ENCODE measurements at places on chromosomes 7 and 10.
A peak's percentile ranks its signal among the peaks of the same experiment; 100 is the strongest.

GRCh38 chr7:138690495-138690894, 10.7 kb downstream of the SVOPL start:
- no peak for DNase-seq

GRCh38 chr10:124650263-124650662, 93.9 kb downstream of the FAM53B start:
- no peak for DNase-seq

GRCh38 chr7:50664461-50664922, 99.3 kb upstream of the DDC start:
- peak; percentile 70 for DNase-seq

GRCh38 chr10:33862536-33863105, 528.2 kb upstream of the NRP1 start:
- no peak for DNase-seq

DNA sequence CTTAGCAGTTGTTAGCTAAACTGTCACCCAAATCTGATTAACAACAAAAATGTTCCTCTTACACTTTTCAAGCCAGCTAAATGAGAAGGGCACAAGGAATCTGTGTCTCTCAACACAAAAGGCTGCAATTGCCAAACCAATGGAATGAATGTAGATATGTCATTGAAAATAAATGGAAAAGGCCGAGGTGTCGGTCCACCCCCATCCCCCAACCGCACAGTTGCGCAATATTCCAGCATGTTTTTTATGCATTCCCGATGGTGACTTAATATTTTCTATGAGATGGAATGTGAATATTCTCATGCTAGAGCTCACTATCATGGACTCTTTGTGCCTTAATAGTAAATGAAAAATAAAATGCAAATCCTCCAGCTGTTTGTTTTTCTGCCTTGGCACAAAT, 181.6 kb upstream of the LRGUK start:
- DNase-seq, result no peak

DNA sequence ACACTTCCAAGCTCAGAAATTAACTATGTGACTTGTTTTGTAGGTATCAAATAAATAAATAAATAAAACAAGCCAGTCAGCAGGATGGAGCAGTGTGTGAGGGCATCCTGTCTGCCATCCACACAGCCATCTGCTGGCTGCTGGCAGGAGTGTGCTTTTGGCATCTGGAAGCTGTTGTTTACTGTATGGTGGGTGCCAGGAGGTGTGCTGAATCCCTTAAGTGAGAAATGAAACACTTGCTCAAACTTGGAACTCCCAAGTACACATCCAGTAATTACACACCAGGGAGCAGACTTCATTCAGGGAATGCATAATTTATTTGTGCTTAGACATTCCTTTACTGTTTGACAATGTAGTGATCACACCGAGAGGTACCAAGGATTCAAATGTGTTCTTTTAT, 16.9 kb upstream of the TAX1BP1 start:
- peak; percentile 59 for DNase-seq

DNA sequence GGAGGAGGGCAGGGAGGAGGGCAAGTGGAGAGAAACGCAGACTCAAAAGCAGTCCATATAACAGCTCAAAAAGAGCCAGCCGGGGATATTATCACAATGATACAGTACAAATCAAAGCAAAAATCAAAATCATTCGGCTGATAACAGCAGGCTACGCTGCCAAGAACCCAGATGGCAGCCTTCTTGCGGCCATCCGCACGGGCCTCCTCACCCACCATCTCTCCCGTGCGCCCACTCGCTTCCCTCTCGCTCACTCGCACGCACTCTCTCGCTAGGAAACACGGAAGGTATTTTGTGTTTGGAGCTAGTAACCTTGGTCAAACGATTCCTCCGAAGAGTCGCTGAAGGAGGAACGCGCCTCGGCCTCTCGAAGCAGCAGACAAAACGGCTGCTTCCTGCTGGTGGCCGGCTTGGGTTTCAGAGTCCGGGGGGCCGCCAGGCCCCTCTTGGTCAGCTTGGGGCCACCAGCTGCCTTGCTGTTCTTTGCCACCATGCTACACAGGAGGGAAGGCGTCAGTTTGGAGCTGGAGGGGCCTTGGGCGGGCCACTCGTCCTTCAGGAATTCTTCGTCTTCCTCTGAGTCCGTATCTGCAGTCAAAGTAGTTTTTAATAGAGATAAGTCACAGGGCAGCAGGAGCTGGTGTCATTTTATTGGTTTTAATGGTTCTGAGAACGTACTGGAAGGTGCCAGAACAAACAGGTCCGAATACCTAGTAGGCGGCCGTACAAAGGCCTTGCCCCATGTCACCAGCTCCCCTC, 68.9 kb downstream of the SLC29A4 start:
- DNase-seq, result no peak

DNA sequence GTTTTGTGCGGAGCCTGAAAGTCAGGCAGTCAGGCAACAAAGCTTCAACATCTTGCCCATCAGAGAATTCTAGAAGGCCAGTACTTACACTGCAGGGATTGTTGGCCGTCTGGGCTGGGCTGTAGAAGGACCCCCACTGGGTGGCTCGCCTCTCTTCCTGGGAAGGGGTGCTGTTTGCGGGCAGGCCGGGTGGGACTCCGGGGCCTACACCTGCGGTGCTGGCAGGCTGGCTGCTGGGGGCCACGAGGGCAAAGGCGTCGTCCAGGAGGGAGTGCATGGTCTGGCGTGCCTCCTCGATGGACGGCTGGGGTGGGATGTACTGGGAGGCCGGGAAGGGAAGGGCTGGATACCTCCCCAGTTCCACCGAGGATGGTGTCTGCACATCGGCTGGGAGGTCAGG, 63.1 kb upstream of the ATP6V0A4 start:
- DNase-seq, result no peak

GRCh38 chr10:58901092-58901646, 275.3 kb upstream of the PHYHIPL start:
- DNase-seq, result no peak

- no peak for DNase-seq
Observed at GRCh38 chr10:72445851-72446250, 91.1 kb upstream of the DNAJB12 start.

DNA sequence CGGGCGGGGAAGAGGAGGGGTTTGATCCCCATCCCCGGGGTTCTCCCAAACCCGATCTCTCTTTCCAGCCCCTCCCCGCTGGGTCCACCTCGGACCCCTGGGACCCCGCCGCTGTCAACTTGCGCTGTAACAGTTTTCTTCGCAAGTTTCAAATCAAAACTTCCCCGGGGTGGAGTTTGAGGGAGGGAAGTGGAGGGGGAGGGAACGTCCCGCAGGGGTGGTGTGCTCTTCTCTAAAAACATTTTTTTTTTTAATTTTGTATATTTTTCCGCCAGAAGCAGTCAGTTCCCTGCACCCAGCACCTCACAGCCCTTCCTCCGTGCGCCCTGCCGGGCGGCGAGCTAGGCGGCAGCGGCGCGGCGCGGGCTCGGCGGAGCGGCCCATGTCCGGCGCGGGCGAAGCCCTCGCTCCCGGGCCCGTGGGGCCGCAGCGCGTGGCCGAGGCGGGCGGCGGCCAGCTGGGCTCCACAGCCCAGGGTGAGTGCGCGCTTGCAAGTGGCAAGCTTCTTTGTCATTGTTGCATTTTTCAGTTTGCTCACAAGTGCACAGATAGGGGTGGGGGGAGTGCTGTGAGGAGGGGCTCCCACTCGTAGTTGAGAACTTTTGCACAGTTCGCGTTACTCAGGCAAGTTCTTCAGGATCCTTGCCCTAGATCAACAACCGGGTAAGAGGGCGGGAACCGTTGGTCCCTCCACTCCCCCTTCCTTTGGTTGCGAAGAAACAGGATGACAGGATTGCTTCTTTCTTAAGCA, 933 bp downstream of the MDFIC start:
- peak; percentile 74 for DNase-seq

DNA sequence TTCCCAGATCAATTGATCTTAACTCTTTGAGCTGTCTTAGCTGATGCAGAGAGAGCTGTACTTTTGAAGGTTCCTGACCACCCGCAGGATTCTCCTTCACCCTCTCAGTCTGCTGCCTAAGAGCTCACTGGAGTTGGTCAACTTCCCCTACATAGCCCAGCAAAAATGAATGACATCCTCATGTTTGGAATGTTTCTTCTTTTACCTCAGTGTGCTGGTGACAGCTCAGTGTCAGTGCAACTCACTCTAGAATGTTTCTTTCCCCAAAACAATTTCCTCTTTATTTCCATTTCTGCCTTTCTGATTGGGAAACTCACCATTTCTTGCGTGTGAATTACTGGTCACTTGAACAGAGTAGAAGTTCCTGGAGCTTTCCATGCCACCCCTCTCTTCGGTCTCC, 48.7 kb downstream of the LSMEM1 start:
- DNase-seq, result no peak

- no peak for DNase-seq
Observed at GRCh38 chr7:2564970-2565540, 6.3 kb downstream of the IQCE start.

GRCh38 chr10:48309711-48310226, 3.3 kb downstream of the MAPK8 start:
- peak; percentile 46 for DNase-seq

GRCh38 chr7:135277161-135277560, 43.5 kb downstream of the STRA8 start:
- DNase-seq, result no peak

DNA sequence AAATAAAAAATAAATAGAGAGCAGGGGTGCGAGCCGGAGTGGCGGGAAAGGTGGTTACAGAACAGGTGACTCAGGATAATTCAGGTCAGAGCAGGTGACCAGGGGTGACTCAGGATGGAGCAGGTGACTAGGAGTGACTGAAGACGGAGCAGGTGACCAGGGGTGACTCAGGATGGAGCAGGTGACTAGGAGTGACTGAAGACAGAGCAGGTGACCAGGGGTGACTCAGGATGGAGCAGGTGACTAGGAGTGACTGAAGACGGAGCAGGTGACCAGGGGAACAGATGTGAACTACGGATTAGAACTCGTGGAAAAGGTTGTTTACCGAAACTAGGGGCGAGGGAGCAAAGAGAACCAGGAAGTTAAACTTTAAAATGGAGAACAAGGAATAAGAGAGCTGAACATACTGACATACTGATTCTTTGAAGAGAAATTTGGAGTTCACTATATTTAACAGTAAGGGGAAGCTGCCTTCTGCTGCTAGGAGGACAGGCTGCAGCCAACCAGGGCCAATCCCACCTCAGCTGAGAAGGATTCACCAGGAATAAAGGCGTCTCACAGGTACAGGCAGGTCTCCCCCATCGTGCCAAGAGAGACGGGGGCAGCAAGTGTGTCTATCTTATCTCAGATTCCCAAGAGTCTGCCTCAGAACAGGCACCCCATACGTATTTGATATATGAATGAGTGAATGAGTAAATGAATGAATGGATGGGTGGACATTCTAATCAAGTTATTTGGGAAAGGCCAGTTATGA, 101.3 kb downstream of the CPXM2 start:
- no peak for DNase-seq
